Left kidney (tissue), 8 donors: ENCODE measurements at places on chromosomes 2 and 18.

DNA sequence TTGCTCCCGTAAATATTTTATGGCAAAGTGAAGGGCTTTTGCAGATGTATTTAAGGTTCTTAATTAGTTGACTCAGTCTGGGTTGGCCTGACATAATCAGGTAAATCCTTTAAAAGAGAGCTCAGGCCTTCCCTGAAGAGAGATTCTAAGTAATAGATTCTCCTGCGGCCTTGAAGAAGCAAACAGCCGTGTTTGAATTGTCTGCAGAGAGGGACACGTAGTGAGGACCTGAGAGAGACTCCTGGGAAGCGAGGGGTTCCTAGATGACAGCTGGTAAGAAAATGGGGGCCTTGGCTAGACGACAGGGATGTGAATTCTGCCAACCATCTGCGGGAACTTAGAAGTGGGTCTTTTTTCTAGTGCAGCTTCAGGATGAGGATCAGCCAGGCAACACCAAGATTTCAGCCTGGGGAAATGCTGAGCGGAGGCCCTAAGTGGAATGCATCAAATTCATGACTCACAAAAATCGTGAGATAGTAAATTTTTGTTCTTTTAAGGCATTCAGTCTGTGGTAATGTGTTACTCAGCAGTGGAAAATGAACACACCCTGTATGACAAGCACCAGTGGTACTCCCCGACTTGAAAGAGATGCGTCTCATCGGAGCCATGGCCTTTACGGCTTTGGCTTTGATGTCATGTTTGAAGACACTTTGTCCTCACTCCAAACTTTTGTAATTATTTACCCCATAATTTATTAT, 62.1 kb upstream of the SMIM21 start:
- no peak for DNase-seq

GRCh38 chr18:32919799-32920198, 147.0 kb upstream of the KLHL14 start:
- peak; percentile 29 for DNase-seq

GRCh38 chr18:32048507-32049091, 30.0 kb downstream of the RNF125 start:
- DNase-seq: no peak

DNA sequence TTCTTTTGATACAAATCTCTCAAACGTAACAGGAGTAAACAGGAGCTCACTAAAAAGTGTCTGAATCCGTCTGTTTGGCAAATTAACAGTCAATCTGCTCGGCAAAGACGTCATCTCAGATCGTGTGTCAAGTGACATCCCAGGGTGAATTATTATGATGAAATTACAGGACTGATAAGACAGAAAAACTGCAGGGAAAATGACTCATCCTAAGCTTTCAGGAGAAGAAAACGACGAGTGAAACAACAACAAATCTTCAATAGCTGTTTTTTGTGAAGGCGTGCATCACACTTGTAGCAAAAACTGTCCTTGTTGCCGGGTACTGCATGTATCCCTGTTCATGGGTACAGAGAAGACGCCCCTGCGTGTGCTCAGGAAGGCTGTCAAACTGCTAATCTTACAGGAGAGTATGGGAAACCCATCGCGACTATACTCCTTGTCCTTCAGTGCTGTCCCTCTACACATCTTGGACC, 24.9 kb downstream of the EPB41L3 start:
- DNase-seq: no peak
